NCI-H187 treated with DMSO at 0.1 percent for 48 hours (cell line): ENCODE measurements at places on chromosomes 7 and 10.

DNA sequence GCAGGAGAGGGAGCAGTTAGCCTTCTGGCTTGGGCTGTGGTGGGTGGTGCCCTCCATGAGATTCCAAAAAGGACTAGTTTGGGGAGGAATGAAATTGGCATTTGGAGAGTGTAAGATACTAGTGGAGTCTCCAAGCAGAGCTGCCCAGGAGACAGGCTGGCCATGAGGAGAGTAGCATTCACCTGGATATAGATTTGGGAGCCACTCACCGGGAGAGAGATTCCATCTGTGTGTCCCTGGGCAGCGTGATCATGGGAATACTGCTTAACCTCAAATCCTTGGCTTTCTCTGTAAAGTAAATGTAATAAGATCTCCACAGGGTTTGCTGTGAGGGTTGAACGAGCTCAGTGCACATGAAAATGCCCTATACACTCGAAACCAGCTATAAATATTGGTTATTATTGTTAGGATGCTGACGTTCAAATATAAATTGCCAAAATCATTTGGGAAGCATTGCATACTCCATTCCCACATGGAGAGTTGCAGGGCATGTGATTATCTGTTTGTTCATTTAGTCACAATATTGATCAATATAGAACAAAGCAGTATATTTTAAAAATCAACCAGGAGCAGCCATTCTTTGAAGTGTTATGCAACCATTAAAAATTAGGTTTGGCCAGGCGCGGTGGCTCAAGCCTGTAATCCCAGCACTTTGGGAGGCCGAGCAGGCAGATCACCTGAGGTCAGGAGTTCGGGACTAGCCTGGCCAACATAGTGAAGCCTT lies 143.7 kb downstream of the CUX1 start:
- no peak for DNase-seq

DNA sequence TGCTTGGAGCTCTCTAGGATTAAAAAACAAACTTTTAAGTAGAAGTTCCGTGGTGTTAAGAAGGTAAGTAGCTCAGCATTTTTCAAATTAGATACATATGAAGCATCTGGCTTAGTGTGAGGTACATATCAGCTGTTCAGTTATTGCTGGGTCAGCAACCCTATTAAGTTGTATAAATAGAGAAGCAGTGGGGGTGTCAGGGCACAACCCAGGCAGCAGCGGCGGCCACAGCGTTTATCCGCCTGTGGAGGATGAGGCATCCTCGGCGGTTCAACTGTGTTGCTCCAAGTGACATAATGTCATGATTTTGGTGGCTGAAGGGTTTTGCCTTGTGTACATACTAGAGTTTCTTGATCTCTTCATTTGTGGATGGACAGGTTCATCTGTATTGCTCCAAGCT lies 54.6 kb upstream of the KIF5B start:
- no peak for DNase-seq

- DNase-seq: no peak
These were observed 56.1 kb upstream of the NOBOX start for GRCh38 chr7:144459635-144460034.

DNA sequence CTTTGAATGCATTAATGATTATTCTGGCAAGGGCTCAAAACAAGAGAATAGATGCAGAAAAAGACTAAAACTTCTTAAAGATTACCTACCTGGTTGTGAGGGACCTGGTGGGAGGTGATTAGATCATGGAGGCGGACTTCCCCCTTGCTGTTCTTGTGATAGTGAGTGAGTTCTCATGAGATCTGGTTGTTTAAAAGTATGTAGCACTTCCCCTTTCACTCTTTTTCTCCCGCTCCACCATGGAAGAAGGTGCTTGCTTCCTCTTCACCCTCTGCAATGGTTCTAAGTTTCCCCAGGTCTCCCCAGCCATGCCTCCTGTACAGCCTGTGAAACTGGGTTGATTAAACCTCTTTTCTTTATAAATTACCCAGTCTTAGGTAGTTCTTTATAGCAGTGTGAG lies 226.6 kb downstream of the ARHGAP12 start:
- no peak for DNase-seq

DNA sequence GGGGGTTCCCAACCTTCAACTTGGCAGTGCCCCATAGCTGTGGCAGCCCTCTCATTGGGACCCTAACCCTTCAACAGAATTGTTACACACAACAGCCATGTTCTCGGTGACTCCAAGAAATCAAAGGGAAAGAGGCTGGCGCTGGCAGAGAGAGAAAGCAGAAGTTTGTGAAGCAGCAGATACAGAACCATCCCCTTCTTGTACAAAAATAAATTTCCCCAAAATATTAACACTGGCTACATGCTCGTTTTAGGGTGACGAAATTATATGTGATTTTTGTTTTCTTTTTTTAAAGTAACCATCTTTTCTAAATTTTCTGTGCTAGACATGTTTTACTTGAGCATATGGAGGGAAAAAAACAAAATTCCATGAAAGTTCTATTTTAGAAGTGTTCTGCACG lies 45.2 kb upstream of the SAMD8 start:
- no peak for DNase-seq

DNA sequence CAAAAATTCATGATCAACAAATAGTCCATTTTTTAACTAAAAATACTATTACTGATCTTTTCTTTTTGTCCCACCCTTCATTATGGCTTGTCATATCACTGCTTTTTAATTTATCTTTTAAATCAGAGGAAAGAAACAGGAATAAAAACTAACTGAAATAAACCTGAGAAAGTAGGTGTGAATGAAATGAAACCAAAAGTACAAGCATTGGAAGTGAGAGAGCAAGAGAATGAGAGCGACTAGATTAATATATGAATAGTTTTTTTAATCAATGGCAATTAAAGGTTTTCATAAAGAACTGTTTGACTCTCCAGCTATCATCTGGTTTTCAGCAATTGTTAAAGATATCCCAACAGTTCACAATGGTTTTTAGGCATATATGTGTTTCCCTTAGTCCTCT lies 137.8 kb downstream of the SPAG6 start:
- no peak for DNase-seq

DNA sequence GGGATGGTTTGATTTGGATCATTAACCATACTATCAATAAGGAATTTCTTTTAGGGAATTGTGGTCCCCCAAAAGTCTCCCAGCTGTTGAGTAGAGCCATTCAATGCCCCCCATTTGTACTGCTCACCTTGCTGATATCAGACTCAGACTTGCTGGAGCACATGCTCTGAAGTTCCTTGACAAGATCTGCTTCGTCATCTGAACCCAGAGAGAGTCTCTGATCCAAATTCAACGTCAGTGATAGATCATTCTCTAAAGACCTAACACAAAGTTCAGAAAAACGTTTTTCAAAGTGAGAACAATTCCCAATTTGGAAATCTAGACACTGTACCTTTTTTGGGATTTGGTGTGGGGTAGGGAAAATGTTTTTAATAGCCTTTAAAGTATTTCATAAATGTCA lies 153.9 kb downstream of the CTTNBP2 start:
- no peak for DNase-seq

GRCh38 chr10:44908066-44908749 lies 2.9 kb upstream of the TMEM72 start:
- peak; percentile 38 for DNase-seq

DNA sequence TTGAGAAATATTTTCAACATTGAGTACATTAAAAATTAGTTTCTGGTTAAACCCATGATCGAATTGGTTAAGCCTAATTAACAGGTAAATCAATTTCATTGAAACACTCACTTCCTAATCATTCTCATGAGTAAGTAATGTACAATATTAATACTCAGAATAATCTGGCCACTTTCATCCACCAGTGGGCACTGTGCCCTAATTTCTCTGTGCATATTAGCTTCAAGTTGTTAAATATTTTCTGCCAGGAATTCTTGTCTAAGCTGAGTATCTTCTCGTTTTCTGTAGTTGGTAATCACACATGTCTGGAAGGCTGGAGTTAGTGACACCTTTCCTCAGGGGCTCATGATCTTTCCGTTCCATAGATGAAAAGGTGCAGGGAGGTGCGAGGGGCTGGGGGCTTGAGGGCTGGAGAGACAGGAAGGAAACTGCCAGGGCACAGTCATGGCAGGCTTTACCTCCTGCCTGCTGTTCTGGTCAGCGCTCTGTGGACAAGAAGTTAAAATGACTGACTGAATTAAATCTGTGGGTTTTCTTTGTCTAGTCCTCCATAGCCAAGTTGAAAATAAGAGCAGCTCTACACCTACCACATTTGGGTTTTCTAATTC lies 71.9 kb downstream of the WIPF3 start:
- DNase-seq: no peak

- no peak for DNase-seq
These were observed 896.9 kb downstream of the LRMDA start for GRCh38 chr10:76328348-76328747.

GRCh38 chr7:36305648-36306047 lies 84.0 kb upstream of the ANLN start:
- DNase-seq: no peak

DNA sequence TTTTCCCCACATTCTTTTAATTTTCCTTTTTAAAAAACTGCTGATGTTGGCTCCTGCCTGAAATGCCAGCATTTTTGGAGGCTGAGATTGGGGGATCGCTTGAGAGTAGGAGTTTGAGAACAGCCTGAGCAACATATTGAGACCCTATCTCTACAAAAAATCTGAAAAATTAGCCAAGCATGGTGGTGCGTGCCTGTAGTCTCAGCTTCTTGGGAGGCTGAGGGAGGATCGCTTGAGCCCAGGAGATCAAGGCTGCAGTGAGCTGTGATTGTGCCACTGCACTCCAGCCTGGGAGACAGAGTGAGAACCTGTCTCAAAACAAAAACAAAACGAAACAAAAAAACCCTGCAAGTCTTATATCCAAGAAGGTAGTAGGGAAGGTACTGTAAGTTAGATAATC lies 51.7 kb downstream of the ZMYND11 start:
- DNase-seq: no peak
